ENCODE measurements at places on chromosomes 1 and 21. TPM values are rescaled to one million over a fixed set of nuclear protein-coding genes. Genes with fewer than 3 reads are reported as not detected.

The LCE6A gene
- total RNA-seq: not detected

The RGS8 gene
- total RNA-seq: not detected

The FCRL4 gene
- total RNA-seq: not detected

The GPR25 gene
- total RNA-seq: not detected
